ENCODE measurements at places on chromosomes 7 and 10.

GRCh38 chr10:33734393-33735155 is 400.1 kb upstream of the NRP1 start:
- DNase-seq, result no peak

DNA sequence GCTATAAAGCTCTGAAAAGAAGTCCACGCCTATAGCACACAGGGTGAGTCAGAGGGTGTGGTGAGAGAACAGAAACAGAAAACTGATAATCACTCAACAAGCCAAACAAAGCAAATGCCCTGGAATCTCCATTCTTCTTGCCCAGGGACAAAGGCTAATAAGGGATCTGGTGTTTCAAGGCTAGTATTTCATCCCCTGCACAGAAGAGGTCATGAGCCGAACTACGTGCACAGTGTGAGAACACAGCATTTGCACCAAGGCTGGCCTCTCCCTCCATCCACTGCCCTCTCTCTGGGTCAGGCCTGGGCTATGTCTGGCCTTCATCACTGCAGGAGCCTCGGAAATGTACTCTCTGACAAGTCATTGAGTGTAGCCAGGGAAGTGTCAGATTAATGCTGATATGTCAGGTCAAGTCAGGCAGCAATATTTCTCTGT is 42.7 kb downstream of the PRR15 start:
- DNase-seq, result no peak

DNA sequence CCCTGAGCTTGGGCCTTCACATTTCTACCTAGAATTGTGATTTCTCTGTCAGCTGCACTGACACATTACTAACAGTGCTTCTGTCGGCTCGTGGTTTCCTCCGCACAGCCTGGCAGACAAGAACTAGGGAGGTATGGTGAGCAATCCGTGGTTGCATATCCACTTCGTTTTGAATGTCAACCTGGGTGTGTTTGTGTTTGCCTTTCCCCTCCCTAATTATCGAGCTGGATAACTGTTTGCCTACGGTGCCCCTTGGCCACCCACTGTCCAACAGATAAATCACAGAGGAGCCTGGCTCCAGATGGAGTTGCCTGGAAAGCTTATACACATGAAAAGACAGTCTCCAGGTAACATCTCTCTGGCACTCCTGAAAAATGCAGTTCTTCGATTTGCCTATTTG is 228.8 kb downstream of the TRIL start:
- no peak for DNase-seq

DNA sequence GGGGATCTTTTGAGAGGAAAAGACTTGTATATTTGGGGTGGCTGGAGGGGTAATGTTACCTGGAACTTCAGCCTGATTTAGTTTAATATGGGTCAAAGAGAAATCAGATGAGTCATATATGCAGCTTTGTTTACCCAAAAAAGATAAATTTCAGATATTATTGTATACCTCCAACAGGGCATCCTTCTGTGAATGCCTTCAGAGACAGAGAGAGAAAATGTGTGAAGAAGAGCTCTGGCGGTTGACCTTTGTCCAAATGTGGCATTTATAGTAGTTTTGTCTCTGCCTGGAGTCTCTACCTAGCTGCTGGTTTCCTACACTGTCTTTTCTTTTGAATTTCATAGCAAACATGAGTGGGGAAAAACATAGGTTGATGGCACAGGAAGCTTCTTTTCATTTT is 21.6 kb downstream of the LRMDA start:
- no peak for DNase-seq

- DNase-seq, result no peak
These were observed 2.7 kb upstream of the NRG3 start for GRCh38 chr10:81872206-81872862.

- no peak for DNase-seq
These were observed 611.9 kb downstream of the PTPRN2 start for GRCh38 chr7:157975401-157976372.

DNA sequence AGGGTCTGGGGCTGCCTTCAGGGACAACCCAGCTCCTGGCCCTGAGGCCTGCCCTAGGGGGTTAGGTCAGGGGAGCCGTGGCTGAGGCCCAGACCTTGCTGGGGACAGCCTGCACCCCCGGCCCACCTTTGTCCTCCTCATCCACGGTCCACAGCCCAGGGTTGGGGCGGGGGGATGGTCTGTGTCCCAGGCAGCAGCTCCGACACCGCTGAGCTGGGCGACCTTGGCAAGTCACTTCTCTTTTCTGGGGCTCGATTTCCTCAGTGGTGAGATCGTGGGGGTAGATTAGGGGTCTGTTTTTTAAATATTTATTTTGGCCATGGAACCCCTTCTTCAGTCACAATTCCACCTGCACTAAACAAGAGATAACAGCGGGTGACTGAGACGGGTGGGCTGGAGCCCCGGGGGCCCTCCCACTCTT is 30.9 kb downstream of the DNAJB12 start:
- DNase-seq, result no peak

GRCh38 chr10:12586741-12587140 is 237.4 kb downstream of the CAMK1D start:
- no peak for DNase-seq

GRCh38 chr7:33661430-33662160 is 243.7 kb upstream of the BMPER start:
- DNase-seq, result no peak

GRCh38 chr10:21496343-21497176 is 28.9 kb downstream of the SKIDA1 start:
- DNase-seq, result peak; percentile 52

- DNase-seq, result no peak
These were observed 69.9 kb downstream of the TMEM106B start for GRCh38 chr7:12281038-12281437.

DNA sequence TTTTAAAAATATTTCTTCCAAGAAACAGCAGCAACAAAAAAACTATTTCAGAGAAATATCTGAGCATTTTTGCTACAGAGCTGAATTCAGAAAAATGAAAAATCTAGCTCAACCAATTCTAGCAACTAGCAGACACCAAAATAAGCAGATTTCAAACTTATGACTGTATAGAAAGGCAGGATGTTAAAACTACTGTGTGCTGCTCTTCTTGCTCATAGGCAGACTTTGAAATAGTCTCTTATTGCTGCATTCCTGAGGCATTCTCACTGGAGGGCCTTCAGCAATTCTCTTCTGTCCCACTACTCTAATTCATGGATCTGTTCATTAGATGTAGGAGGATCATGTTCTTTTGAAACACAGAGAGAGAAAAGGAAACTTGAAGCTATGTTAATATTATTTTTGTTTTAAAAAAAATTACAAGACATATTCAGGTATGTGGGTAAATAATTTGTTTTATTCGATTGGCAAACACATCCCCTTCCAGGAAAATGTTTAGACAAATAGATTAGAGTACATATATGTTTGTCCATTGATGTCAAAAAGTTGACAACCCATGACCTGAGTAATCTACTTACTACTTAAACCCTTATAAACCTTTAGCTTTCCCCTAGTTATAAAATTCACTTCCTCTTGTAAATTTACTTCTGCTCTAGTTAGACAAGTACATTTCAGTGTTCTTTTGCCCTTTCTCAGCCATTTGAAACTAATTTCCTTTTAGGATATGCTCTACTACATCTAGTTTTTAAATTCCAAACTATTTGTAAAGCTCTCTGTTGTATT is 428.2 kb upstream of the POT1 start:
- DNase-seq, result no peak

DNA sequence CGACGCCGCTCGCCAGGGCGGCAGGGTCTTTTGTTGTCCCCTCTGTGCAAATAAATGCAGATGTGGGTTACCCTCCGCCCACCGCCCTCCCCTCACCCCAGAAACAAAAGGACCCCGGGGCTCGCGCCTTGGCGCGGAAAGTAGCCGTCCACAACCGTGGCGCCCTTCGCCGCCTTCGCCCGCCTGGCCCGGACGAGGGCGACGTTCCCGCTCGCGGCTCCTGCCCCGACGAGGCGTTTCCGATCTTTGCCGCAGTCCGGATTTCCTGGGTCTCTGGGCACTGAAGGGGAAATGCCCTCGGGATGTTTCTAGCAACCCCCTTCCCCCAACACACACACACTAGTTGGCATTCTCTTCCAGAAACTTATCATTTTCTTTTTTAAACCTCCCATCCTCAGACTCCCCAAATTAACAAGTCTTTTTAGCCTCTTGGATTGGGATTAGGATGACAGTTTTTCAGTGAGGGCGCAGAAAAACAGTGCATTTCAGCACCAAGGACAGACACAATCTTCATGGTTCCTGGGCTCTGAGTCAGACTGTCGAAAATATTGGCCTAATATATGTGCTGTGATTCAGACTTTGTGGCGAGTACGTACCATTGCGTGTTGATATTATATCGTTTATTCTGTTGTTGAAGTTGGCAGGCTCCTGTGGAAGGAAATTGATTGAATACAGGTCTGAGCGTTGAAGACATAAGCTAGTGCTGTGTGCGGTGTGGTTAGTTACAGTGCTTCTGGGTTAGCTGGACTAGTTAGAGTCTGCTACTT is 771 bp downstream of the PHYHIPL start:
- no peak for DNase-seq

DNA sequence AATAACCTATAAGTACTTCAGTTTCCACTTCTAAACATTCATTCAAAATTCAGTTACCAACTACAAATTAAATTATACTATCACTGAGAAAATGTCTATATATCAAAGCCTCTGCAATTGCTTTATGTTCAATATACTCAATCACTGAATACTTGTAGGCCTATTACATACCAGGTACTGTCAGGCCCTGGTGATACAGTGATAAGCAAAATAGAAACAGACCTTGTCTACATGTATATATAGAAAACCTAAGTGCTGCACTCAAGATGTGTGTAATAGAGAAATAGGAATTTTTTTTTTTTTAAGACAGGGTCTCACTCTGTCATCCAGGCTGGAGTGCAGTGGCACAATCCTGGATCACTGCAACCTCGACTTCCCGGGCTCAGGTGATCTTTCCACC is 53.7 kb upstream of the PHF14 start:
- DNase-seq, result no peak

DNA sequence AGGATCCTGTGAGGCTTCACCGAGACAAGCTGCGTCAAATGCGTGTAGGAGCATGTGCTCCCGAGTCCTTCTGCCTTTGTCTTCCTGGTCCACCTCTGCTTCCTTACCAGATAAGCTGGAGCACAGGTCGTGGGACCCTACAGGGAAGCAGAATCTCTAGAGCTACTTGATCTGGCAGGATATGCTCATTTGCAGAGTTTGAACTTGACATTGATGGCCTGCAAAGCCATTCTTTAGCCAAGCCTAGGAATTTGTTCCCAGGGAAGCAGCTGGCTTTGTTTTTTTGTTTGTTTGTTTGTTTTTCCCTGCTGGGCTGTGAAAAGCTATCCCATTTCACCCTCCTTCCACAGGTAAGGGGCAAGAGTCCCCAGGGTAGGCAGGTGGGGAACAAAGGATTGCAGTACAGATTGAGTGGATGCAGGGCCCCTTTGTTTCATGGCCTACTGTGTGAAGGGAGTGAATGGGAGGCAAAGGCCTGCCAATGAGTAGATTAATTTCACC is 200.0 kb upstream of the BMPER start:
- DNase-seq, result no peak

- DNase-seq, result no peak
These were observed 114.5 kb downstream of the SEMA3E start for GRCh38 chr7:83534488-83534887.

GRCh38 chr7:47949703-47950102 is 1.4 kb upstream of the PKD1L1 start:
- DNase-seq, result no peak

DNA sequence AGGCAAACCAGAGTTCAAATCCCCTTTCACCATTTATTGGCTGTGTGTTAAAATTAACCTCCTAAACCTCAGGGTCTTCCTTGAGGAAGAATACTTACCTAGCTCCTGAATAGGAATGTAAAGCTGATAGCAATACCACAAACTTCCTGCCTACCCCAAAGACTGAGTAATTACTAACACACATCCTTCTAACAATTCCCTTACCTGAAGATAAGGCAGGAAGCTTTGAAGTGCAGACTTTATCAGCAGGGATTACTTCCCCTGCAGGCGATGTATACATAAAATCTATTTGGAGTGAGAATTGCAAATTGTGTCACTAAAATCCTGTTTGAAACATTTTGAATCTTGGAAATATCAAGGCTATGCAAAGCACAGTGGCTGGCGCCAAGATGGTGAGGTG is 21.2 kb downstream of the EVX1 start:
- DNase-seq, result no peak

DNA sequence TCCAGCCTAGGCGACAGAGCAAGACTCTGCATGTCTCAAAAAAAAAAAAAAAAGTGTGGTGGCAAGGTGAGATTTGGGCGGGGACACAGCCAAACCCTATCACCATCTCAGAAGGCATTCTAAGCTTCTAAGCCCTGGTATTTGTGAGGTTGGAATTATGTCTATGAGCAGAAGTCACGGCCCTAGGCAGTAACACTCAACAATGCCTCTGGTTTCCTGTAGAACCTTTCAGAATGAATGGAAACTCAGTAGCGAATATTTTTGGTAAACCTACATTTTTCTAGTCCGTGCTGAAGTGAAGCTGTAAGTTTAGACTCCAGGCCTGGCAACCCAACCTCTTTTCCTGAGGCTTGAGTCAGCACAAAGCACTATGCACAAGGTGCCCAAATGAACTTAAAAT is 88.3 kb downstream of the FAM107B start:
- no peak for DNase-seq

DNA sequence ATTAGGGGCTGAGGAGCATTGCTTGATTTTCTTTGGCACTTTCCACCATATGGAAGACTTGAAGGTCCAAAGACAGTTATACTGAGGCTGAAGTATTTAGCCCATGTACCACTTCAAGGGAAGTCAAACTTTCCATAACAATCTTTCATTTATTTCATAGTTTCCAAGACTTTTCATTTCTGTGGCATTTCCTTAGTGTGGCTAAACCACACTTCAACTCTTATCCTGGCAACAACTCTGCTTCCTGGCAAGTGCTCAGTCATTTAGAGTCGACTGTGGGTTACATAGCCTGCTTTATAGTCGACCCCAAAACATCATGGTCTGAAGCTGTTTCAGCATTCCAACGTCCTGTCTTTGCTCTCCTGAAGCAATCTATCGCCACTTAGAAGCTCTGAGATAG is 343.0 kb upstream of the SEMA3D start:
- no peak for DNase-seq

GRCh38 chr7:74230446-74231231 is 20.8 kb downstream of the LAT2 start:
- DNase-seq, result no peak

DNA sequence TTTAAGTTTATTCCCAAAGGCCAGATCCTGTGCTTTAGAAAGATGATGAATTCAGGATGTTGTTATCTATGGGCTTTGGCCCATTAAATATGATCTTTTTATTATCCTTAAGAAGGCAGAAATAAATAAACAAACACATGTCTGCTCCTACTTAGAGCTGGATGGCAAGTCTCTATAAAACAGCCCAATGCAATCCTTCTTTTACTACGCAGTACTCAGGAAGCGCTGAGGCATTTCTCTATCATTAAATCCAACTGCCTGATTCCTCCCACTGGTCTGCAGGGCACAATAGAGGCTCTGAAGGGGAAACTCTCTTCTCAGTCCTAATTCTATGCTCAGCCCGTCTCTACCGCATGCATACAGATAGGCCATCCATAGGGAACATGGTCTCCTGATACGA is 144.5 kb upstream of the TMEM72 start:
- no peak for DNase-seq

- DNase-seq, result no peak
These were observed 22.2 kb upstream of the LYZL1 start for GRCh38 chr10:29266641-29267040.

GRCh38 chr7:33959676-33960075 is 54.3 kb downstream of the BMPER start:
- no peak for DNase-seq

- no peak for DNase-seq
These were observed 74.8 kb upstream of the GPR37 start for GRCh38 chr7:124840435-124840834.

- DNase-seq, result no peak
These were observed 280.8 kb downstream of the ZEB1 start for GRCh38 chr10:31599626-31600504.

All from heart right ventricle (tissue), 16 donors.